ENCODE measurements at places on chromosomes 5 and 9.

DNA sequence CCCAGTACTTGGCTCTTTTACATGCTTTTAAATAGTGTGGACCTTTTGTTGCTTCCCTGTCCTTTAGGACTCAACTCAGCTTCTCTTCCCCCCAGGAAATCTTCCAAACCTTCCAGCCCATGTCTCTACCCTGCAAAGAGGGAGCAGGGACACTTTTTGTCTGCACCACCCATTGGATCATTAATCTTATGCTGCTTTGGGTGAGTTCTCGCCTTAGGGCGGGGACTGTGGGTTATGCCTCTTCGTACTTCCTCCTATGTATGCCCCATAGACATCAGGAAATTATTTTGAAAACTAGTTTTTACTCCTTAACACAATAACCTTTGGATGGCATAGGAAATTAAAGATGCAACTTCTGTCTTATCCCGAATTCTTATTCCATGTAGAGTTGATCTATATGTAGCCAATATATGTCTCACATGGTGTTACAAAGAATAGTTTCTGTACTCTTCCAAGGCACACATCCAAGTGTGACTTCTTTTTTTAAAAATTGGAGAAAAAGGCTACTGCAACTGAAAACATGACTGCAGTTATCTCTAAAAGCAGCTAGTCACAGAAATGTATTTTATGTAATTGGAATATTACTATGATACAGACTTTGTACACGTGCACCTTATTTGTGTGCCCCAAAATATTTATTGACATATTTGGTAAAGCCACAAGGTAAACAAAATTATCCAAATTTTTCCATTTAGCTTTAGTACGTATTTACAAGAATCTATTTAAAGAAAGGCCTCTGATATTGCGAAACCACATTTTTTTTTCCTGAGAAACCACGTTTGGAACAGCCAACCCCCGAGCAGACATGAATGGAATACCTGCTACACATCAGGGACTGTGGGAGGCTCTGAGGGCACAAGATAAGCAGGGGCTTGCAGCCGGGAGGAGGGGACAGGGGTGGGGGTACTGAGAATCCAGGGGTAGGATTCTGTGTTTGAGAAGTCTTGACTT is 133.6 kb downstream of the WDR41 start:
- DNase-seq: no peak

- DNase-seq: peak; percentile 97
Measured at GRCh38 chr9:70111641-70112236, 68.1 kb downstream of the MAMDC2 start.

DNA sequence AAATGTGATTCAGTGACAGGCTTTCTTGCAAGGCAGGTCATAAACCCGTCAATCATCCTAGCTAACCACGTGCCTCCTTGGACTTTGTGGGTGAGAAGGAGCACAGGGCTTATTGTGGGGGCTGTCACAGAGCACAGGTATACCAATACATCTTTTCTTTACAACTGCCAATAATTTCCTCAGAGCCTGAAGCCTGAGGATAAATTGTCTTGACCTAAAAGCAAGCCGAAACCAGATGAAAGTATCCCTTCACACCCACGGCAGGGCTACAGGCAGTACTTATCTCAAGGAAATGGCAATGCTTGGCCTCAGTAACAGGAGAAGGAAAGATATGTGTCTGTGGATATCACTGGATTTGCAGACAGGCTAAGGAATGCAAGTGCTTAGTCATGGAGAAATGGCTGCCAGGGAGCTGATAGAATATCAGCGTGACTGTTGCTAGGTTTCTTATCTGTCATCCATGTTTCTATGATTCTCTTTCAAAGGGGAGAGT is 90.3 kb upstream of the ZNF366 start:
- peak; percentile 87 for DNase-seq

DNA sequence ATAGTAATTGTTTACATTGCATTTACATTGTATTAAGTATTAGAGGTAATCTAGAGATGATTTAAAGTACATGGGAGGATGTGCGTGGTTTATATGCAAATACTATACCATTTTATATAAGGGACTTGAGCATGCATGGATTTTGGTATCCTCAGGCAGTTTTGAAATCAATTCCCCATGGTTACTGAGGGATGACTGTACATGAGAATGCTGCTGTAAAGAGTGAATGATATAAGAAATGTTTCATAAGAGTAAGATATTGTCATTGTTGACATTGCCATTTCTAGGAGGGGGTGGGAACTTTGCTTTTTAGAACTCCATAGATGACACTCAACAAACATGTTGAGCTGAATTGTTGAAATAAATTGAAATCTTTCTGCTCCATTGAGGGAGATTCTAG is 185.0 kb downstream of the SEMA6A start:
- DNase-seq: no peak

GRCh38 chr9:36276781-36277181 is 18.5 kb upstream of the GNE start:
- peak; percentile 75 for DNase-seq

DNA sequence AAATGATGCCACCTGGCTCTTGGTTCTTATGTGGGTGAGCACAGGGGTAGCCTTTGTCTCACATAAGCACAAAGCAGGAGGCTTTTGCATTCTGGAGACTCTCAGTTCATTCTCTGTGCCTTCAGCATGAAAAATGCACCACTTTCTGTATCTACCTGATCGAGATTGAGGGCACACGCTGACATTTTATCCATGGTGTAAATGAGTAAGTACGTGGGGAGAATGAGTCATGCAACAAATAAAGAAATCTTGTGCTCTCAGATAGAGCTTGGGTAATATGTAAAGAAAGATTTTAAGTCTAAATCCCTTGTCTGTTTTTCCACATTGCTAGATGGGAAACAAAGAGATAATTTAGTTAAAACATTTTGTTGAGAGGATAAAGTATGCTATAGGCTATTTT is 607.2 kb upstream of the WWC1 start:
- DNase-seq: peak; percentile 6

GRCh38 chr9:108549184-108549583 is 306.6 kb downstream of the ACTL7B start:
- DNase-seq: peak; percentile 98

DNA sequence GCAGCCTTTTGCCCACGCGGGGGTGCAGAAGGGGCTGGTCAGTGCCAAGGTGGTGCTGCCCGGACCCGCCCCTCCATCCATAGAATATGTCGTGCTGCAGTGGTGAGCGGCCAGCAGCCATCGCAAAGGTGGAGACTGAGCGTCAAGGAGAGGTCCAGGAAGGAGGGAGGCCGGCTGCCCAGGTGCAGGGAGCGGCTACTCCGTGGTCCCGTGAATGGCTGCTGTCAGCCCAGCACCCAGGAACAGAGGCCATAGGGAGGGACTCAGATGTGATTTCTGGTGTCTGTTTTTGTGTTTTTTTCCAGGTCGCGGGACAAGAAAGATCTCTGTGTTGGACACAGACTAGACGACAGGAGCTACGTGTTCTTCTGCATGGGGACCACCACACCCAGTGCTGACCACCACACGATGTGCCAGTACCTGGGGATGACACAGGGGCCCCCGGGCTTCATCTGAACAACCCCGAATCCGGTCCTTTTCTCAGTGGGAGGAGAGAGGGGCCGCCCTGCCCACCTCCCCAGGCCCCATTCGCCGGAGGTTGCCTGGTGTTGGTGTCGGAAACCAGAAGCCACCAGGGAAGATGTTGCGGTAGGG is 29.0 kb downstream of the PAEP start:
- DNase-seq: no peak

DNA sequence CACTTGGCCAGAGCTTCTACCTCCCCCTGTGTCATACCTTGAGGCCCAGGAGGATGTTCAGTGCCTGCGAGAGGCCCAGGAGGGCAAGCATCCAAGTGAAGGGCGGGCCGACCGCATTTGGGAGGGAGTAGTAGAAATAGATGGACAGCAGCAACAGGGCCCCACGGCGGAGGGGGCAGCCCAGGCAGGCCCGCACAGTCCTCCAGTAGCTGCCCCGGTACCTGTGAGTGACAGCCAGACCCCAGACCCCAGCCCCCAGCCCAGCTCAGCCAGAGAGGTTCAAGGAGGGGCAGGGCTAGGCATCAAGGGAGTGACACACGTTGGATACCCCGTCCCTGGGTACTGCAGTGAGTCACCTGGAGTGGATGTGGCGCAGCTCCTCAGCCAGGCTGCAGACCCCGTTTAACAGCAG is 1.4 kb downstream of the STING1 start:
- DNase-seq: no peak

- DNase-seq: no peak
Measured at GRCh38 chr9:29325894-29326293, 1752.6 kb upstream of the C9orf72 start.

GRCh38 chr5:139385061-139386049 is 2.3 kb upstream of the SLC23A1 start:
- no peak for DNase-seq

DNA sequence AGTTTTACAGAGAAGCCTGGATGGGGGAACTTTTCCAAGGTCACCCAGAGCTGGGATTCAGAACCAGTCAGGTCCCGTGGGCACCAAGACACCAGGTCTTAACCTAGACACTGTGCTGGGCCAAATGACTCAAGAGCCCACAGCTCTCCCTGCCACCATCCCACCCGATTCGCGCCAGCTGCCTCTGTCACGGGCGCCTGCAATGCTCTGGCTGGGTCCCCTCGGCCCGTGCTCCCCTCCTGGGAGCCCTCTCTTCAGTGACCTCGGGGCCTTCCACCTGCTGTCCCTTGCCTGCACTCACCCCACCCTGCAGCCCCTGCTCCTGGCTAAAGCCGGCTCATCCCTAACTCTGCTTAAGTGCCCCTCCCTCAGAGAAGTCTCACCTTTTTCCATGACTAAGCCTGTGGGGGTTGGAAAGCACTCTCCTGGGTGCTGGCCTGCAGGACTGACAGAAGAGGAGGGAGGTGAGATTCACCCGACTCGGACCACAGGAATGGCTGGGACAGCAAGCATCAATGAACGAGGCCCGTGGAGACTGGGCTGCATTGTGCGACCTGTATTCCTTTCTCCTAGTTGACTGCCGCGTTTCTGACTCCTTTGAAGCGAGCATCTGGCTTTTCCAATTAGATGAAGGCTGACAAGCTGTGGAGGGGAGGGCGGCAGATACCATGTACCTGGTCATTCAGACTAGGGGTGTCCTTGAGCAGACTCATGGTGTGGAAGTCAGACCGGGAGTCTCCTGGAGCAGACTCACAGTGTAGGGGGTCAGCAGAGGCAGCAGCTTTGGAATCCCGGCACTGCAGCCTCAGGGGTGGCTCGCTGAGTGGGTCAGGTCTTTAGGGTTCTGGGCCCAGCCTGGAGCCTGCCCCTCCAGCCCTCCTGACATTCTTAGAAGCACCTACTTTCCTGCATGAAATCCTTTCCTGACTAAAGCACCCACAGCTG is 5.8 kb upstream of the IL4 start:
- DNase-seq: peak; percentile 51

- no peak for DNase-seq
Measured at GRCh38 chr9:124348831-124349230, 66.4 kb downstream of the PSMB7 start.

DNA sequence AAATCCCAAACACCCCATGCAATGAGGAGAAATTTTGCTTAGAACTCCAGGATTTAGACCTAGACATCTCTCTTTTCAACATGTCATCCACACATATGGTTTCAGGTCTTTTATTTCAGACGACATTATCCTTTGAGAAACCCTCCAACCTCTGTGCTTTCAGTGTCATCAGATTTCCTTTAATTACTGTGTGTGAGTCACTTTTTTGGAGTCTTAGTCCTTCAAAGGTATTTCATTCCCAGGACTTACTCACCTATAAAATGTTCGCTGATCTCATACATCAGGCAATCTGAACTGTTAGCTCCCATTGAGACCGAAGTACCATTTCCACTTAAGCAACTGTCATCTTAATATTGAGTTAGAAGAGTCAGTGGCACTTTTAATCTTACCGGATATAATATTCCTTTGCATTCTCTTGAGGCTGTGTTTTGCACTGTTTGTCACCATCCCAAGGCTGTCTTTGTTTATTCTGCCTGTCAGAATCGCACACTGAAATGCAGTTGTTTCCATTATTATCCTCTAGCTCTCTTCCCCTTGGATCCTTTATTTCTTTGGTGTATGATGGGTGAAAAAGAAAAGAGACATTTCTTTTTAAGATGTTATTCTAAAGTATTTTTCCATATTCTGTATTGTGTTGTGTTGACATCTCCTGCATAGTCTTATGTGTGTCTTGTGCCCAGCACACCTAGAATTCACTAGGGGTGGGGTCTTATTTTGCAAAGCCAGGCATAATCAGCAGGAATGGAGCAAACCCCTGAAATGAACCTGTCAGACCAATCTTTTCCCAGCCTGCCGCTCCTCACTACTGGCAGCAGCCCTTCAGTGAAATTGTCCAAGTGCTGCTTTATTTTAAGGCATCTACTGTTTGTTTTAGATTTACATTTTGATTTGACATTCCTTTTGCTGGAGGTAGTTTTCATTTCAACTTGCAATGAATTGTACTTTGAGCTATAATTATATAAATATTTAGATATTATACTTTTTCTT is 155.4 kb downstream of the PAM start:
- peak; percentile 91 for DNase-seq

GRCh38 chr5:116989995-116990394 is 415.4 kb upstream of the SEMA6A start:
- DNase-seq: no peak

- no peak for DNase-seq
Measured at GRCh38 chr5:124130816-124131215, 615.6 kb downstream of the ZNF608 start.

DNA sequence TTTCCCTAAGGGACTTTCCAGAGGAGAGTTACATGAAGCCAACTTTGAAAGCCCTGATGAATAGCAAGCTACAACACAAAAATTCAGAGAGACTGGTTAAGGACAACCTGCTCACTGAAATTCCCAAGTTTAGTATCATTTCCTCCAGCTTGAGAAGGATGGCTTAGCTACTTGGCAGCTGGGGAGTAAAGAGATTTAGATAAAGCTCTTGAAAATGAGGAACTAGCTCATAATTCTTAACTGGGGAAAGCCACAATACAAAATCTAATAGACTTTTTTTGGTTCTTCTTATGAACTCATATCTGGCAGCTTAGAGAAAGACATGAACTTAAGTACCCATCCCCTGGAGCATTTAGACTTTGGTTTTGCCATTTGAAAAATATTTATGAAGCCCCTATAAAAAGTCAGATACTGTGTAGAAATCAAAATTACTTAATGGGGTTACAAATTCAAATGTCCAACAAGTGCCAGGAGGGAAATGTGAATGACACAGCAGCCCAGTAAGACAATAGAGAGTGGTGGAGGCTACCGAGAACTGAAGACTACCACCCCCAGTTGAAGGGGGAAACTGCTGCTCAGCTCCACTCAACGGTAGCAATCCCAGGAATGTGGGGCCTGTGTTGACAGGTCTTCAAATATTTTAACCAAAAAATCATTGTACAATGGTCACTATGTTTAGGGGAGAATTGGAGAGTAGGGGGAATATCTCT is 79.4 kb upstream of the ADRB2 start:
- DNase-seq: peak; percentile 19

Measured in kidney tubule cell (primary cell).